ENCODE measurements at places on chromosomes 3 and 15.

DNA sequence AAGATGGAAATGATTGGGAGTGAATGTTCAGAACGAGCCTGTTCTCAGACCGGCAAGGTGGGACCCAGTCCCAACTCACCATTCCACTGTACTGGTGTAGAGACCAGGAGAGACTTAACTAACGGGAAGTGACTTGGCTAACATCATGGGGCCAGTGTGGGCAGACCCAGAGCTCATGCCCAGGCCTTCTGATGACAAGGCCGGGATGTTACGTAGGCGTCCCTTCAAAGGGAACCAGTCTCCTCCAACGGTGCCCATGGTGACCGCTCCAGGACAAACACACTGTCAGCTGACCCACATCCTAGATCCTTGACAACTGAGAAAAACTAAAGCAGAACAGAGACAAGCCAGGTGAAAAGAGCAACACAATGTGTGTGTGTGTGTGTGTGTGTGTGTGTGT is 128.4 kb upstream of the HACD2 start:
- DNase-seq: no peak

- no peak for DNase-seq
Observed at GRCh38 chr3:50520849-50521248, 17.4 kb upstream of the CACNA2D2 start.

GRCh38 chr3:161674402-161674801 is 177.8 kb downstream of the OTOL1 start:
- no peak for DNase-seq

DNA sequence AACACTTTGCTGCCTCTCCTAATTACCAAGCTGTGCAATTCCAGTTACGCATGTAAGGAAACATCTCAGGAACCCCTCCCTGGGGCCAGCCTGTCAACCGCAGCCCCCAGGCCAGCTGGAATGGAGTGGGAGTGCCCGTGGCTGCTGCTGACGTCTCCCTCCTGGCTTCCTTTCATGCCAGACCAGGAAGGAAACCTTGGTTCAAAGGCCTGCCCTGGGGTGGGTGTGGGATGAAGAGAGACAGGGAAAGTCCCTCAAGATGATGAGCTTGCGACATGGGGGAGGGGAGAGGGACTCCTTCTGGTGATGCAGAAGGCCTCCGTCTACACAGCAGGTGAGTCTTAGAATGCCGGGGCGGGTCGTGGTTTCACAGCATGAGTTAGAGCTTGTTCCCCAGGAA is 11.4 kb upstream of the CYP11A1 start:
- no peak for DNase-seq
